ENCODE measurements at places on chromosomes 3 and 15.
A peak's percentile ranks its signal among the peaks of the same experiment; 100 is the strongest.

GRCh38 chr3:132351222-132351806, 34.1 kb downstream of the ACP3 start:
- no peak for DNase-seq

- DNase-seq, result no peak
Measured at GRCh38 chr3:81853431-81853830, 92.0 kb upstream of the GBE1 start.

GRCh38 chr3:98114264-98114663, 16.3 kb upstream of the OR5H1 start:
- no peak for DNase-seq

GRCh38 chr3:112623717-112624116, 17.2 kb downstream of the CCDC80 start:
- DNase-seq, result no peak

- no peak for DNase-seq
Measured at GRCh38 chr15:99142562-99142961, 37.7 kb downstream of the SYNM start.

DNA sequence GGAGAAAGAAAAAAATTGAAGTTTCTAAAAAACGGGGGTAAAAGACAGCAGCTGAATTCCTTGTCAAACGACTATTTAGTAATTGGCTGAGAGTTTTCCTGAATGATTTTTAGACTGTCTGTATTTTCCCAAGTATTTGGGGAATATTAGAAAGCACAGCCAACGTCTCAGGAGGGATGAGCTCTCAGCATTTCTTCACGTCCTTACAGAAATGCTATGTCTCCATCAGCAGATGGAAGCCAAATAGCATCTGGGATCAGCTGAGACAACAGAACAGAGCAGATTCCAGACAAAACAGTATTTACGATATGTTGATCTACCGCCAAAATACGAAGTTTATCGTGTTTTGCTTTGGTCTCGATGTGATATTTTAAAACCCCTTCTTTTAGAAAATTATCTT, 5.3 kb upstream of the TMC3 start:
- DNase-seq, result no peak

DNA sequence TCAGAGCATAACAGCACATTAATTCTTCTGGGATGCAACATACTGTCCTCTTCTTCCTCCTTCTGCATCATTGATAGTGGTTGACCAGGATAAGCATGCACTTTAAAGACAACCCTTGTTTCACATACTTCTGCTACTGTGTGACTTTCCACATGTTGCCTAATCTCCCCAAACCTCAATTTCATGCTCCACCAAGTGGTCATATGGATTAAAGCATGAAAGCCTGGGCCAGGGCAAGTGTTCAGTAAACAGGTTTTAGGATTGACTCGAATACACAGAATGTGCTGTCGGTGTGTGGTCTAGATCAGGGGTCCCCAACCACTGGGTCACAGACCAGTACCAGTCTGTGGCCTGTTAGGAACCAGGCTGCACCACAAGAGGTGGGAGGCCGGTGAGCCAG, 22.5 kb upstream of the BFSP2 start:
- peak; percentile 21 for DNase-seq

GRCh38 chr3:175526609-175527280, 667.6 kb downstream of the NAALADL2 start:
- no peak for DNase-seq

GRCh38 chr3:14391033-14391432, 11.4 kb upstream of the SLC6A6 start:
- DNase-seq, result peak; percentile 69

GRCh38 chr3:120615847-120616609, 19.9 kb downstream of the NDUFB4 start:
- no peak for DNase-seq

GRCh38 chr3:5563537-5564277, 376.2 kb downstream of the EDEM1 start:
- no peak for DNase-seq

GRCh38 chr15:58398643-58399042, 33.1 kb upstream of the LIPC start:
- DNase-seq, result no peak

GRCh38 chr3:26018889-26019288, 229.0 kb downstream of the OXSM start:
- DNase-seq, result no peak

DNA sequence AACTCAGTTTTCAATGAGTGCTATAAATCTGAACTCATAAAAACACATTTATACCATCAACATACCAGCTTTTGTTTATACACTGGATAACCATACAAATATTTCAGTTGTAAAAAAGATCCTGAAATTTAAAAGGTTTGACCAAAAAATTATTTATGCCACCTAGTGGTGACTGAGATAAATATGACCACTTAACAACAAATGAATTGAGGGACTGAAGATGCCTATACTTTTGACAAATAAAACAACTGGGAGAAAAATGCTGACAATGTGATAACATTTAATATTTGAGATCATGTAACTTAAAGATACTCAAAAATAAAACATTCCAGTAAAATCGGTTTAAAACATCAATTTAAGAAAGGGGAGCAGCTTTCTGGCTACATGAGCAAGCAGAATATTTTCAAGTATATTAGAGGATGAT, 30.4 kb downstream of the ATG3 start:
- peak; percentile 1 for DNase-seq

GRCh38 chr3:148646126-148646665, 51.5 kb upstream of the AGTR1 start:
- DNase-seq, result no peak
